AG08396 (cell line): ENCODE measurements at places on chromosomes 13 and 19.

DNA sequence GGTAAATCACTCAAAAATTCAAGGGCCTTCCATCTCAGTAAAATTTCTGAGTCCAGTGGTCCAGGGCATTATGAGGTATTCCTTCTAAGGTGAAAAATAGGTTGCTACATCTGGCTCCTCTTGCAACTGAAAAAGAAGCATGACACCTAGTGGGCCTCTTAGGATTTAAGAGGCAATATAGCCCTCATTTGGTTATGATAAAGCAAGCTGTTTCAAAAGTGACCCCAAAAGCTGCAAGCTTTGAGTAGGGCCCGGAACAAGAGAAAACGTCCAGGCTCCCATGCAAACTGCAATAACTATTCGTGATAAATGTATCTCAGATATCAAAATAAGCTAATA lies 1910.2 kb upstream of the PRR20A start:
- no peak for DNase-seq

GRCh38 chr19:39399668-39400050 lies 7.0 kb upstream of the ZFP36 start:
- no peak for DNase-seq

GRCh38 chr13:29266261-29266660 lies 329.2 kb downstream of the SLC7A1 start:
- DNase-seq: no peak

- peak; percentile 91 for DNase-seq
Measured at GRCh38 chr19:40687525-40688016, 2.9 kb downstream of the NUMBL start.

DNA sequence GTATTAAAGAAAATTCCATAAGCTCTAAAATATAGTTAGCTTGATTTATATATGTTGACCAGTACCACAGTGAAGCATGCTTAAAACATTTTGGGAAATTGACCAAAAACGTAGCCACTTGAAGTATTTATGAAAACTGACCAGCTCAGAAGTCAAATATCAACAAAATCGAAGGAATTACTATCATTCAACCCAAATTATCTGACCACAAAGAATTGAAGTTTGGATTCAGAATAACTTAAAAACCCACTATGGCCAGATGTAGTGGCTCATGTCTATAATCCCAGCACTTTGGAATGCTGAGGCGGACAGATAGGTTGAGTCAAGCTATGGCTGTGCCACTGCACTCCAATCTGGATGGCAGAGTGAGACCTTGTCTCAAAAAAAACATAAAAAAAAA lies 31.9 kb downstream of the GPALPP1 start:
- DNase-seq: peak; percentile 45

DNA sequence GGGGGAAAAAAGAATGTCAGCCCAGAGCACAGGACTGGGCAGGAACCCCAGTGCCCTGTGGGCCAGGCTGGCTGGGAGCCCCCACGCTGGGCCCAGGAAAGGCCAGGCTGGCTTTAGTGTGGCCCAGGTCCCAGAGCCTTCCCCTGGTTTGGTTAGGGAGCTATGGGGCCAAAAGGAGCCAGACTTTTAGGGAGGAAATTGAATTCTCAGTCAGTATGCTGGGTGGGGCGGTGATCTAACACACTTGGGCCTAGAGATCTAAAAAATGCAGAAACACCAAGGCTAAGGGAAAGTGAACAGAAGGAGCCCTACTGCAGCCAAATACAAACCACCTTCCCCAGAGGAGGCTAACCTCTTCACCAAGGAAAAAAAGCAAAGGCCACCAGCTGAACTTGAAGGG lies 137.5 kb downstream of the CRYL1 start:
- no peak for DNase-seq

DNA sequence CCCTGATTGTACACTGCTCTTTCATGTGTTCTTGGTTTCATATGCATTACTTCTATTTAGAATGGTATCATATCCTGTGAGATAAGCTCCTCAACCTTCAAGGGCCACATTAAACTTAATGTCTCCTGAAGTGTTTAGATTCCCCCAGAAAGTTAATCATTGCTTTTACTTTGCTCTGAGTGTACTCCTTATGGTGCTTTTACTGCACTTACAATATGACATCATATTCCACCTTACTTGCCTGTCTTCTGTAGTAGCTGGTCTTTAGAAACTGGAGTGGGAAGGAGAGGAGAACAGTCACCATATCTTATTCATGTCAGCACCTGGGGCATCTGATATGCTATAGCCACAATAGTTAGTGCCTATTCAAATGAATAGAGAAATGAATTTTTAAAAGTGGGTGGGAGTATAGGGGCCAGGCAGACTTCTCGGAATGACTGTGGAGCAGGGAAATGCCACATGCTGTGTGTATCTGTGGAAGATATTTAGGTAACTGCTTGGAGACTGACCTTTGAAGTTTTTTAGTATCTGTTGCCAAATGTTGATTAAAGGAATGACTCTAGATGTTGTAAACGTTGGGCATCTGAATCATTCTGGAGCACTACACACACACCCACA lies 40.2 kb downstream of the SLAIN1 start:
- DNase-seq: no peak

DNA sequence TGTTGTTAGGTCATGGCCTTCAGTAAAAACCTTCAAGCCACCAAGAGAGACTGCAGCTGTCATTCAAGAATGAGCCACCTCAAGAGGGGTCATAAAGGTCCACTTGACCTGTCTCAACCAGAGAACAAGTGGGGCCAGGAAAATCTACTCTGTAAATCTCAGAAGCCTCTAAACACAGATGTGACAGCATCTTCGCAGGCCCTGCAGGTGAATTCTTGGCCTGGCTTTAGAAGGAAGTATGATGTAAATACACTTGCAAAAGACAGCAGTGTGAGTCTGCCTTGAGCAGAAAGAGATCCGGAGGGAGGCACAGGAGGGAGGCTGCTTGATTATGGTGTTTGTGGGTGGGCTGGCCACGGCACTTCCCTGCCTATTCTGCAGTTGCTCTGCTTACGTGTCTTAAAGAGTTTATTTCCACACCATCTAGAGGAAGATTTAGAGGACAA lies 1082.9 kb downstream of the UQCRFS1 start:
- DNase-seq: no peak

DNA sequence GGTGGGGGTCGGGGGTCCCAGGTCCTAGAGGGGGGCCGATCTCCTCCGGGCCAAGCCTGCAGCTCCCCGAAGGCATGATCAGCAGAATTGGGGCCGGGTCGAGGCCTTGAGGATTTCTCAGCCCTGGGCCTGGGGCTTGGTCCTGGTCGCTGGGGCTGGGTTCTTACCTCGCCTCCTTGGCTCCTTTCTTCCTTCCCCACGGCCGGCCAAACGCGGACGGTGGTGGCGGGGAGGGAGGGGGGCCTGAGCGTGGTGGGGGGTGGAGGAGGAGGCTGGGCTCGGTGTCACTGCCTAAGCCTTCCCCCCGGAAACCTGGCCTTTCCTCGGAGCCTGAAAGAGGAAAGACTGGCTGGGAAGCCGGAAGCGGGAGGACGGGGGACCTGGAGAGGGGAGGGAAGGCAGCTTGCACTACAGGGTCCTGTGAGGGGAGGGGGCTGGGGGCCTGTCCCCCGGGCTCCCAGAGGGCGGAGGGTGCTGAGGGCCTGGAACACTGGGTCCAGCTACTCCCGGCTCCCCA lies at the start of gene ZNF579:
TSS of gene ZNF579 (minus strand) at position 221 of the 517 bp plus-strand sequence. CDS start 1,209 bp downstream, outside the sequence.
- peak; percentile 94 for DNase-seq

- DNase-seq: no peak
Measured at GRCh38 chr19:17391371-17392151, 2.4 kb downstream of the CCDC194 start.

GRCh38 chr13:109394311-109394988 lies 391.9 kb downstream of the IRS2 start:
- DNase-seq: no peak

- DNase-seq: no peak
Measured at GRCh38 chr13:108595436-108596274, 33.8 kb upstream of the MYO16 start.

DNA sequence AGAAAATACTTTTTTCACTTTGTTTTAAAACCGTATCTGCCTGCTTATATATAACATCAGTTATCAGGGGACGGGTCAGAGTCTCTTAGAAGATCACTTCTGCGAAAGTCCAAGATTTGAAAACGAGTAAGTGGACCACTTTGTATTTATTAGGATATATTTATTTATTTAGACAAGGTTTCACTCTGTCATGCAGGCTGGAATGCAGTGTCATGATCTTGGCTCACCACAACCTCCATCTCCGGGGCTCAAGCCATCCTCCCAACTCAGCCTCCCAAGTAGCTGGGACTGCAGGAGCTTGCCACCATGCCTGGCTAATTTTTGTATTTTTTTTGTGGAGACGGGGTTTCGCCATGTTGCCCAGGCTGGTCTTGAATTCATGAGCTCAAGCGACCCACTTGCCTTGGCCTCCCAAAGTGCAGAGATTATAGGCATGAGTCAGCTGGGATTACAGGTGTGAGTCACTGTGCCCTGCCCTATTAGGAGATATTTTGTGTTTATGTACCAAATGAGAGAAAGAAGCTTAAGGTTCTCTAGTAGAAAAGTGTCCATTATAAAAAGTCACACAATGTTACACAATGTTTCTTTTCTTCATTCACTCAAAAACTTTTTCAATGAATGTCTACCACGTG lies 39.5 kb downstream of the RASL11A start:
- DNase-seq: no peak

GRCh38 chr19:5850743-5851293 lies 431 bp downstream of the FUT3 start:
- no peak for DNase-seq

DNA sequence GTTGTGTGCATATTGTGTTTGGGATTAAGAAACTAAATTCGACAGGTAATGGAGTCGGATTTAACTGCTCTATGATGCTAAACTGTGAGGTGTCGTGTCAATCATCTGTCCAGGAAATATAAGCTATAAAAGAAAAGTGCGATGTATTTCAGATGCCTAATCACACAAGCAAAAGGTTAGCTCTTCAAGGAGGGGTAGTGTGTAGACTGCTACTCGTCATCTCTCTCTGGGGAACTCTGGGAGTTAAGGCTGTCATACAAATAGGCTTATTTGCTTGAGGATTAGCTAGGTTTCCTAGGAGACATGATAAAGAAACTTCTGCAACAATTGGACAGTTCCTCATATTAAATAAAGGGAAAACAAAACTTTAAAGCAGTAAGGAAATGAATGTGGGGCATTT lies 462.1 kb downstream of the OLFM4 start:
- DNase-seq: no peak

GRCh38 chr19:5193192-5193591 lies 147.4 kb downstream of the PTPRS start:
- no peak for DNase-seq

- no peak for DNase-seq
Measured at GRCh38 chr13:28035146-28035782, 46.8 kb upstream of the URAD start.
